ENCODE measurements at places on chromosomes 6 and 20.

- DNase-seq = no peak
Observed at GRCh38 chr6:137783710-137784109, 83.3 kb upstream of the TNFAIP3 start.

- DNase-seq = no peak
Observed at GRCh38 chr20:62402456-62403150, 4.5 kb downstream of the CABLES2 start.

GRCh38 chr6:114419175-114419574 lies 76.4 kb upstream of the HS3ST5 start:
- no peak for DNase-seq

GRCh38 chr20:46562373-46563169 lies 12.1 kb upstream of the OCSTAMP start:
- peak; percentile 29 for DNase-seq

DNA sequence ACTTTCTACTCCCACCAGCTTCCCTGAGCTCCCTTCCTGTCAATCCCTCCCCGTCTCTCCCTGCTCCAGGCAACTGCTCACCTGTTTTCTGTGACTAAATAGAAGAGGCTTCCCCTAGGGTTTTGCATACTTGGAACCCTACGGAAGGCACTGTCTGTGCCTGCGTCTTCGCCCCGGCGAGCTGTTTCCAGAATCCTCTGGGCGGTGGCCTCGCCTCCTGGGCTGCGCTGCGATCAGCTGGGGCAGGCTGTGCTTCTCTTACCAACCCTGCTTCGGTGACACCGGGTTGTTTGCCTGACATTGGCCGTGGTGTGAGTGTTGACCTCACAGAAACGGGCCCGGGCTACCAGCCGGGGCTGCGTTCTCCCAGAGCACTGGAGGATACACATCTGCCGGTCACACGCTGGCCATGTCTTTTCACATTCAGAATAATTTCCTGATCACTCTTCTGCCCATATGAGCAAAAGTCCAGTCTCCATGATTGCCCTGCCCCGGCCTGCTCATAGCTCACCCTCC lies 29.4 kb upstream of the CCR6 start:
- no peak for DNase-seq

DNA sequence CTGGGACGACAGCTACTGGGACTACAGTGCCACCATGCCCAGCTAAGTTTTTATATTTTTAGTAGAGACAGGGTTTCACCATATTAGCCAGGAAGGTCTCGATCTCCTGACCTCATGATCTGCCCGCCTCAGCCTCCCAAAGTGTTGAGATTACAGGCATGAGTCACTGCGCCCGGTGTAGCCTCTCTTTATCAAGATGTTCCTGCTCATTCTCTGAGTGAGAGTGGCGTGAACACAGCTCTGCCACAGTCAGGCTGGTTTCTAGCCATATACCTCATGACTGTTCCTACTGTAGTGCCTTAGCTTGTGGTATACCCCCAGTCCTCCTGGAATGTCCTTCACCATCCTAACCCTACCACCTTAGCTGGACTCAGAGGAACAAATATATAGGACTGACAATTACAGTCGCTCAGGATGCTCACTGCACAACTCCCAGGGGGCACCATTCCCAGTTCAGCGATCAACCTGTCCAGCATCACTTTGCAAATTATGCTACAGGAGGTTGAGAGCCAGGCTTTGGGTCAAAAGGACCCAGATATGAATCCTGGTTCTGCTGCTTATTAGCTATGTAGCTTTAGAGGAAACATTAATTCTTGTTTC lies 86.3 kb downstream of the CHMP4B start:
- DNase-seq = no peak

GRCh38 chr6:124882579-124883393 lies 79.5 kb upstream of the RNF217 start:
- no peak for DNase-seq

DNA sequence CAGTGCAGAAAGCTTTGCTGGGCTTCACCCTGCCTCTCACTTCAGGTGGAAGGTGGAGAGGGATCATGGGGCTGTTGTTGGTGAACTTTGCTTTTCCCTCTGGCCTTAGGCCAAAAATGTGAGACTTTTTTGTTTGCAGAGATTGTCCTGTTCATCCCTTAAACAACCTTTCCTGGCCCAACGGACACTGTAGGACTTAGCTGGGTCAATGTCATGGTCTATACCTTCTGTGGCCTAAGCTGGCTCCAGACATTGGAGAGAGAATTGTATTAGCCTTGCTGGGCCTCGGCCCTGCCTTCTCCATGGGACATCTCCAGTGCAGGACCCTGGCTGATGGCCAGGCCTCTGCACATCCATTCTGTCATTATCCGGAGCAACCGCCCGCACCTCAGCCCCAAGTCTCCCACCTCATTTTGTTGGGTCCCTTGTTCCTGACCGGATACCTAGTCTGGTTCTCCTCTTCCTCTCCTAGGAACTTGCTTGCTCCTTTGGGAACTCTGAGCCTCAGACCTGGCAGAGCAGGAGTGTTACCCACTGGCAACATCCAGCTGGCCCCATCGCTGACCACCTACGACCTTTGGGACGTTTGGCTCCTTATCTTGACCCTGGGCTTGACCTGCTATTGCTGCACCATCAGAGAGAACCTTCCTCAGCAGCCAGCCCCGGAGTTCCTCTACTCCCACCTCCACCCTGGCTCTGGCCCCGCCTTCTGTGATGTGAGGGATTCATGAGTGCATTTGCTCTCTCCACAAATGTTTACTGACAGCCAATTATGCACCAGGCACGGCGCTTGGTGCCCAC lies 128.2 kb downstream of the BANF2 start:
- DNase-seq = no peak

- DNase-seq = no peak
Observed at GRCh38 chr6:169785566-169785965, 34.1 kb downstream of the ERMARD start.

DNA sequence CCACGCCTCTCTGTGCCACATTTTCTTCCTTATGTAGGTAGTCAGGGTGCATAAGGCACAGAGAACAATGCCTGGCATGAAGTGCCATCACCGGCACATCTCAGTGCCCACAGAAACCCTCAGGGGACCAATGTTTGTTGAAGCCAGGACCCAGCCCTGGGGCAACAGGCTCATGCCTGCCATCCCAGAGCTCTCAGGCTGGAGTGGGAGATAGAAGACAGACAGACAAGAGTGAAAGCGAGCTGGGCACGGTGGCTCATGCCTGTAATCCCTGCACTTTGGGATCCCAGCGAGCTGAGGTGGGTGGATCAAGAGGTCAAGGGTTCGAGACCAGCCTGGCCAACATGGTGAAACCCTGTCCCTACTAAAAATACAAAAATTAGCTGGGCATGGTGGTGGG lies 13.5 kb downstream of the EFCAB8 start:
- no peak for DNase-seq

DNA sequence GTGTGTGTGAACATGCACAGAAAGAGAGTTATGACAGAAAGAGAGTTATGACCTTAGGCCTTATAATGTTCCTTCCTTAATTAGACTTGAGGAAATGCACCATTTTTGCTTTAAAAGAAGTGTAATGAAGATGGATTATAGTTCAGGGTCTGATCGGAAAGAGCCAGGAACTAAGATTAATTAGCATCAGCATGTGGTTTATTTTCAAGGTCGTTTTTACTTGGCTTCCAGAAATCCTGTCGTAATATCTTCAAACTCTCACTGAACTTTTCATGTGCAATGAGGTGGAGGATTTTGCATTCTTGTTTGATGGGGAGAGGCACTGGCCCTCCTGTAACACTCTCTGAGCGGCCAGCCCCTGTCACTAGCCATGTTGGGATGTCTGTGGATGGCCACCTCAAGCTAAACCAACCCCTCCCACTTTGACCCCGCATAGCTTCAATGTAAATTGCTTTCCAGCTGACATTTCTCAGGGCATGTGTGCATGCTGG lies 116.8 kb downstream of the CDC5L start:
- DNase-seq = no peak

GRCh38 chr6:127383988-127384387 lies 40.6 kb upstream of the ECHDC1 start:
- DNase-seq = no peak

DNA sequence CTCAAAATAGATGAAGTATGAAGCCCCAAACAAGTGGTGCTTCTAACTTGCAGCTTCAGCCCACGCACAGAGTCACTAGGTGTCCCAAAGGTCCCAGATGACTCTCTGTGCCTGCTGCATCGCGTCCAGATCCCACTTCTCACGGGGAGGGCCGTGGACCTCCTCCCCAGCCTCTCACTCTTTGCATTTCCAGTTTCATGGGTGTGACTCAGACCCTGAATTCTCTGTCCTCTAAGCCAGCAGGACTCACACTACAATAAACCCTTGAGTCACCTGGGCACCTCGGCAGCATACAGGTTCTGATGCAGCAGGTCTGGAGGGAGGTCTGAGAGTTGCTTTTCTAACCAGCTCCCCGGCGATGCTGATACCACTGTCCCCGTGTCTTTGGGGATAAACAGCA lies 114.0 kb upstream of the RIN2 start:
- no peak for DNase-seq

DNA sequence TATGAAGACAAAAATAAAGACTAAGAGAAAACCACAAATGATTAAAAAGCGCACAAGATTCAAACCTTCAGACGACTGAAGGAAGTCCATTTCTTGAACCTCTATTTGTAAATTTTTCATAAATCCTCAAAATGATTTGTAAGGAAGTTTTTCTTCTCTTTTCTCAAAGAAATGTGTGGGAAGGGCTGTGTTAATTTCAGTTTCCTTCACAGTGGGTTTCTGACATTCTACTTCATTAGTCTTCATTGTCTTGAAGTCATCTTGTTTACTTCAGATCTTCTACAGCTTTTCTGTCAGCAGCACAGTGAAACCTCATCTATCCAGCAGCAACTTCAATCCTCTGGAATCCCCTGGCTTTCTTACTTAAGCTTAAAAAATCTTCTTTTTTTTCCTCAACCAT lies 87.6 kb upstream of the MYLIP start:
- DNase-seq = no peak

DNA sequence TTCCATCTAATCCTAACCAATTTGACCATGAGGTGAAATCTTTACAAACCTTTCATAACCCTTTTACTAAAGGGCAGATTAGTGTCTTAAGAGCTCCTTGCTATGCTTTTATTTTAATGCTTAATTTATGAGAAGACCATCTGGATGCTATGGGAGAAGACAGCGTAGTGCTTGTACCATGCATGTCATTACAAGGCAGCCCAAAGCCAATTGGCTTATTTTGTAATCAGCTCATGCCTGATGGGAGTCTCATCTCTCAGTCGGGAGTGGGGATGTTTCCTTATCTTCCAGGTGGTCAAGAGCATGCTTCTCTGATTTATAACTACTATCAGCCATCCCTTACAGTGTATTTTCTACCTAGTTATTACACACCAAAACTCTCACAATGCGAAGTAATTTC lies 304.7 kb downstream of the FARS2 start:
- DNase-seq = no peak

GRCh38 chr20:32183947-32184635 lies 23.5 kb downstream of the PLAGL2 start:
- no peak for DNase-seq

- DNase-seq = no peak
Observed at GRCh38 chr20:51766994-51767866, 960 bp downstream of the ATP9A start.

Data from activated T-helper 1 cell treated with anti-CD3 and anti-CD28 coated beads, Interleukin-2, amount 50 U/mL, for 16 hours (primary cell).